Esophagus squamous epithelium (tissue), 5 donors: ENCODE measurements at places on chromosomes 1 and 21.

- no peak for DNase-seq
Observed at GRCh38 chr1:205939690-205940330, 3.4 kb downstream of the SLC26A9 start.

- no peak for DNase-seq
Observed at GRCh38 chr1:10065344-10065685, 32.6 kb downstream of the UBE4B start.

DNA sequence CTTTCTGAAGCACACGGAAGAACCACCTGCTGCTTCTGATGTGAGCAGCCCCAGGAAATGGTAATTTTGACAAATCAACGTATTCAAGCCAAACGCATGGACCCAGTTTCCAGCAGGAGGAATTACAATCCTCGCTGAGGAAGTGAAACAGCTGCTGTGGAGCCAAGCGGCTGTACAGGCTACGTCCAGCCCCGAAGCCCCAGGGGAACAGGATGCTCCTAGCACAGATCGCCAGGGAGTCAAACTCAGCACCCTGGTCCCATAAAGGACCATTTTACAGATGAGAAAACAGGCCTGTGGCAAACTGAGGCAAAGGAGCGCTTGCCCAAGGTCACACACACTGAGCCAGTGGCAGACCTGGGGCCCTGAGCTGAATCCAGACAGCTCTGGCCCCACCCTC is 108.0 kb downstream of the PTPRU start:
- DNase-seq, result no peak

- no peak for DNase-seq
Observed at GRCh38 chr1:215888159-215888558, 321.1 kb downstream of the KCTD3 start.

- no peak for DNase-seq
Observed at GRCh38 chr1:36567601-36568341, 85.1 kb upstream of the CSF3R start.

- DNase-seq, result no peak
Observed at GRCh38 chr1:7885513-7886404, 32.9 kb upstream of the UTS2 start.

DNA sequence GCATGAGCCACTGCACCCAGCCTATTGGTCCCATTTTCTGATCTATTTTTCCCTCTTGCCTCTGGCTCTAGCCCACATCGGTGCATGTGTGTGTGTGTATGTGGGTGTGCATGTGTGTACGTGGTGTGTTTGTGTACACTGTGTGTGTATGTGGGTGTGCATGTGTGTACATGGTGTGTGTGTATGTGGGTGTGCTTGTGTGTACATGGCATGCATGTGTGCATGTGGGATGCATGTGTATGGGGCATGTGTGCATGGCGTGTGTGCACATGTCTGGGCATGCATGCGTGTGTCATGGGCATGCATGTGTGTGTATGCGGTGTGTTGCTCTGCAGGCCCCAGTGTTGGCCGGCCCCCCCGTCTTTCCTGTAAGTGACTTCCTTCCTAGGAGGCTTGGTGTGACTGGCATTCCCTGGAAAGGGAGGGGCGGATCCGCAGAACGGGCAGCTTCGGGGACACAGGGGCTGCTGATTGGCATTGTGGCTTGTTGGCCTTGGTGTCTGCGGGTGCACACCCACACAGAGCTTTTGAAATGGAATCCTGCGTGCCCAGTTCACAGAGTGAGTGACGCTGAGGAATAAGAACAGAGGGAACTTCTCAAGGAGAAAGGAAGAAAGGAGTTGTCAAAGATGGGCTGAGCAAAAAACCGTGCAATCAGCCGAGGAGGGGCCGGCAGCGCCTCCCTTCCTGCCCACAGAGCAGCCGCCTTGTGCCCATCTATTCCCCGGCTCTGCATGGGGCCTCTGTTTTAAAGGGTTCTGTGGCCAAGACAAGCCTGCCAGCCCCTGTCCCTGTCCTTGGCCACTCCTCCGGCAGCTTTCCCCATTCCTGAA is 8.0 kb downstream of the PDXK start:
- DNase-seq, result no peak

DNA sequence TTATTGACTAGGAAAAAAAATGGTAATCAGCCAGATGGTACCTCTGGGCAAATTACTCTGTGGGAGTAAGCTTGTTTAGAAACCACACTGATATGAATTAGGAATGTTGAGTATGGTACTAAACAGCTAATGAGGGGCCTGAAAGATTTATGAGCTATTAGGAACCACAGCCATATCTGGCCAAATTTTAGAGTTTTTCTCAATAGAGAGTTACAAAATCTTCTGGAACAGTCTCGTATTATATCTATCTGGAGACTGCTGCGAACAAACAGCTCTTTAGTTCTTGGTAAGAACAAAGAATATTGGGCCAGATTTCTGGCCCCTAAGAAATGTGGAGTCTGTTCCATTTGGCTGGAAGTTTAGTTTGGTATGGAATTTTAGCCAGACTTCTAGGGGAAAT is 4.9 kb upstream of the PODN start:
- DNase-seq, result no peak

GRCh38 chr1:18951818-18952391 is 4.6 kb downstream of the IFFO2 start:
- no peak for DNase-seq

GRCh38 chr1:68231627-68232288 is 565 bp downstream of the WLS start:
- no peak for DNase-seq

GRCh38 chr1:20365421-20366055 is 74.9 kb downstream of the VWA5B1 start:
- no peak for DNase-seq

- DNase-seq, result no peak
Observed at GRCh38 chr21:36034211-36034913, 26.0 kb downstream of the SETD4 start.

DNA sequence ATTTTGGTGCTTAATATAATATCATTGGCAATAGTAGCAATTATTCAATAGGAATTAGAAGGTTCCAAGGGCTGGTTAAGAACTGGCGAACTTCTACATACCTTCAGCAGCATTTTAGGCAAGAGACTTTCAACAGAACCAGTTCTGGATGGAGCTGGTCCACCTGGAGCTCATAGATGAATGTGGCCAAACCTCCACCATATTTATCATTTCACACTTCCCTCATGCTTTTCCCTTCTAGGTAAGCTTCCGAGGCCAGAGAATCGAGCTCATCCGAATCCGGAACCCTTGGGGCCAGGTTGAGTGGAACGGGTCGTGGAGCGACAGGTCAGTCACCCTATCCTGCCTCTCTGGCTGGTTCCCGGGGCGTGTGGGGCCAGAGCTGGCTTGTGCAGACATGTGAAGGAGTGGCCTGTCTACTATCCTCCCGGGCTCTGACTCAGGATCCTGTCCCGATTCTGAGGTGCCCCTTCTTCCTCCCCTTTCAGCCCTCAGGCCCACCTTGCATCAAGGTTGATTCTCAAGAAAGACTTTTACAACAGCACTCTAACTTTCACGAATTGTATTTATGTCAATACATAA is 24.7 kb downstream of the CAPN9 start:
- no peak for DNase-seq

DNA sequence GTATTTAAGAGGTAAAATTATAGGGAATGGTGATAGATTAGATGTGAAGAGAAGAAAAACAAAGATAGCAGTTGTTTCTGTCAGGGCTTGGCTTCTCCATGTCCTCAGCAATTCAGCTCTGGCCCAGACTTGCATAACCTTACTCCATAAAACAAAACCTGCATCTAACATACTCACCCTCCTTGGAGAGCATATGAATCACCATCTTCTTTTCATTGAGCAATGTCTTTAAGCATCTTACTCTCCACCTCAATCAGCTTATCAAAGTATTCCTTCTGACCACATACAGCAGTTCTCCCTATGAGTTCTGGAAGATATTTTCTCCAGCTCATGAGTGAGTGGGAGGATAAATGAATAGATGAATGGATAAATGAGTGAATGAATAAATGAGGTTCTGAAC is 49.0 kb downstream of the RAB3B start:
- no peak for DNase-seq

GRCh38 chr1:216111842-216112241 is 311.4 kb downstream of the USH2A start:
- DNase-seq, result no peak

DNA sequence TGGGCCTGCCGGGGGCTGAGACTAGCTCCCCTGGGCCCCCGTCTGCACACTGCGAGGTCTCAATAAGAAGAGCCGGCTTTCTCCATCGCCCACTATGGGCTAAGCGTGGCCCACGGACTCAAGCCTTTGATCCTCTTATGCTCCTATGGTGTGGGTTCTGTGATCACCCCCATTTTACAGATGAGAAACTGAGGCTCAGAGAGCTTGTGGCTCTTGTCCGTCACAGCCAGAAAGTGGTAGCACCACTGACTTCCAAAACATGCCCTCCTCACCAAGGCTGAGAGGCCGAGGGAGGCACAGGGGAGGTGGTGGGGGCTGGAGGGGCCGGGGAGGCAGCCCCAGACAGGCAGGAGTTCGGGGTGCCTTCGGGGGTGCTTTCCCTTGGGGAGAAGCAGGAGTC is 39.0 kb upstream of the CASZ1 start:
- no peak for DNase-seq

DNA sequence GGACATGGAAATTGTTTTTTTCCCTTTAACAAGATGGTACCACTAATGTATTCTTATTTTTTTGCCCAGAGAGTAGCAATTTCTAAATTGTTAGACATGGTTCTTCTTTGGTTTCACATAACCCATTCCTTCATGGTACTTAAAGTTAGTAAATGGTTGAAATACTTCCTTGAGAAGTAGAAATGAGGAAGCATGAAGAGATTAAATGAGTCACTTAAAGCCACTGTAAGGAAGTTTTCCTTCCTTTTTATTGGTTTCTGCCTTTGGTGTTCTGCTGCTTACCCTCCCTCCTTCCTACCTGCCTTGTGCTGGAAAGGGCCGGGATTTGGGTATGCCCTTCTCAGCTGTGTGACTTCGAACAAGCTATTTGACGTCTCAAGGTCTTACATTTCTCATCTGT is 101.0 kb downstream of the KIF26B start:
- no peak for DNase-seq

GRCh38 chr1:197066719-197067456 is at the start of gene F13B:
F13B (minus strand) TSS chr1:197067260; CDS start chr1:197067223, 37 bp downstream.
- no peak for DNase-seq

DNA sequence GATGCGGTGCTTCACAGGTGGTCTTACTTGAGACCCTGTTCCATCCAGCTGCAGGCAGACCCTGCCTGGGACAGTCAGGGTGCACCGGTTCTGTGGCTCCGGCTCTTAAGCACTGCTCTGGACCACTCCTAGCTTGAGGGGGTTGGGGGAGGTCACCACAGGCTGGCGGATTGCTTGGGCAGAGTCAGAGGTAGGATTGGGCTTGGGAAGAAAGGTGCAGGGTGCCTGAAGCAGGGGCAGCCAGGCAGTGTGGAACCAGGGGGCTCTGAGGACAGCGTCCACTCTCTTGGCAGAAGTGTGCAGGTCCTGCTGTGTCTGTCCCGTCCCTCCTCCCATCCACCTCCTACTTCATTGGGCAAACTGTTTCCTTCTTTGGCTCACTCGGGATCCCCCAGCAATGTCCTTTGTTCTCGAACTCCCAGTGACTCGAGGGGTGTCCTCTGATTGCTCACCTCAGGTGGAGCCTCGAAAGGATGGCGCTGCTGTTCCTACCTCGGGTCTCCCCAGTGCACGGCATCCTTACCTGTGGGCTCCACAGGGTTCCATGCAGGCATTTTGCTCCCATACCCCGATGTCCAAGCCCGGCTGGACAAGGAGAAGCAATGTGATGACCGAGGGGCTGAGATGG is 1.7 kb downstream of the PDXK start:
- no peak for DNase-seq

GRCh38 chr1:16141573-16142336 is 14.1 kb downstream of the EPHA2 start:
- DNase-seq, result no peak

DNA sequence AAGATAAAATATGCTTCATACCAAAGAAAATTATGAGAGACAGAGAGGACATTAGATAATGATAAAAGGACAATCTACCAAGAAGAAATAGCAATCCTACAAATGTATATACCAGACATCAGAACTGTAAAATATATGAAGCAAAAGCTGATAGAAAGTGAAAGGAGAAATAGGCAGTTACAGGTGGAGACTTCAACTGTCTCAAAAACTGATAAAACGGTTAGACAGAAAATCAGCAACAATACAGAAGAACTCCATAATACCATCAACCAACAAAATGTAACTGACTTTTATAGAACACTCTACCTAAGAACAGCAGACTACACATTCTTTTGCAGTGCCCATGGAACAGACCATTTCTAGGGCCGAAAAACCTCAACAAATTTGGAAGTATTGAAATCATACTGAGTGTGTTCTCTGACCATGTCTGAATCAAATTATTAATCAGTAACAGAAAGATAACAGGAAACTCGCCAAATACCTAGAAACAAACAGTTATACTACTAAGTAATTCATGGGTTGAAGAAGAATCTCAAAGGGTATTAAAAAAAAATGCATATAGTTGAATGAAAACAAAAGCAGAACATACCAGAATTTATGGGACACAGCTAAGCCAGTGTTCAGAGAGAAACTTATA is 132.1 kb downstream of the RPS6KC1 start:
- no peak for DNase-seq

DNA sequence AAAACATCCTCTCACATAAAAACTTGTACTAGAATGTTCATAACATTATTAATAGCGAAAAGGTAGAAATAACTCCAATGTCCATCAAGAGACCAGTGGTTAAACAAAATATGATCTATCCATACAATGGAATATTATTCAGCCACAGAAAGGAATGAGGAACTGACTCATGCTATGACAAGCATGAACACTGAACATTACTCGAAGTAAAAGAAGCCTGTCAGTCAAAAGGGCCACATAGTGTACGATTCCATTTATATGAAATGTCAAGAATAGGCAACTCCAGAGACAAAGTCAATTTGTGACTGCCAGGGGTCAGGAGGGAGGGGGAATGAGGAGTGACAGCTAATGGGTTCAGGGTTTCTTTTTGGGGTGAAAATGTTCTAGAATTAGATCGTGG is 2.3 kb downstream of the VPS26C start:
- DNase-seq, result no peak

DNA sequence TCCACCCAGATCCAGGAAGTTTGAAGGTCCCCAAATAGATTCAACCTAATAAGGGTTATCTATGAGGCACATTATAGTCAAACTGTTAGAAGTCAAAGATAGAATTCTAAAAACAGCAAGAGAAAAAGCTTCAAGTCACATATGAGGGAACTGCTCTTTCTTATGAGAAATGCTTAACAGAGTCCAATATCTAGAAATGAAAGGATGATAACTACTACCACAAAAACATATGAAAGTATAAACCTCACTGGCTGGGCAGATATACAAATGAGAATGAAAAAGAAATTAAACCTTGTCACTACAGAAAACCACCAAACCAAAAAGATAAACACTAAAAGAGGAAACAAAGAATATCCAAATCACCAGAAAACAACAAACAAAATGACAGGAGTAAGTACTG is 201.8 kb downstream of the KCNH1 start:
- no peak for DNase-seq

DNA sequence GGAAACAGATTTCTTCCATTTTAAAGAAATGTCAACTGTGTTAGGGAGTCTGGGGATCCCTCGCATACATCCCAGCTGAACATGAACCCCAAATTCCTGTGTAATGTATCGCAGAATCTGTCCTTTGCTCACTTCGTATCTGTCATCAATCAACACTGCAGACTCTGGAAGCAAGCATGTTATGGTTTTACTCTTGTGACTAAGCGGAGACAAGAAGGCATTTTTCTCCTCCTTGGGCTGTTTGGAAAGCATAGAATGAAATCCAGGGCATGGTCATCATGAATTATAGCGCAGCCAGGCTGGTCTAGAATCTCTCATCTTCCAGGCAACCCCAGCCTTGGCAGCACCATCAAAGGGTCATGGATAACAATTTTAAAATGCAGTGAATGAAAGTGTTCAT is 290.2 kb downstream of the KIF26B start:
- no peak for DNase-seq
